Activated CD4-positive, alpha-beta T cell treated with anti-CD3 and anti-CD28 coated beads for 36 hours (primary cell): ENCODE measurements at places on chromosomes 7 and 10. TPM values are rescaled to one million over a fixed set of nuclear protein-coding genes. Genes with fewer than 3 reads are reported as not detected.

PON3 gene
- not detected for total RNA-seq

TMEM196 gene
- total RNA-seq = not detected

GPR146 gene
- 4.7 TPM for total RNA-seq

ABHD11 gene
- 17.8 TPM for total RNA-seq

FOXK1 gene
- 30.0 TPM for total RNA-seq

DPP6 gene
- not detected for total RNA-seq
